ENCODE measurements at places on chromosomes 3 and 15.

GRCh38 chr3:53187430-53187829 lies 26.4 kb downstream of the PRKCD start:
- DNase-seq, result no peak

DNA sequence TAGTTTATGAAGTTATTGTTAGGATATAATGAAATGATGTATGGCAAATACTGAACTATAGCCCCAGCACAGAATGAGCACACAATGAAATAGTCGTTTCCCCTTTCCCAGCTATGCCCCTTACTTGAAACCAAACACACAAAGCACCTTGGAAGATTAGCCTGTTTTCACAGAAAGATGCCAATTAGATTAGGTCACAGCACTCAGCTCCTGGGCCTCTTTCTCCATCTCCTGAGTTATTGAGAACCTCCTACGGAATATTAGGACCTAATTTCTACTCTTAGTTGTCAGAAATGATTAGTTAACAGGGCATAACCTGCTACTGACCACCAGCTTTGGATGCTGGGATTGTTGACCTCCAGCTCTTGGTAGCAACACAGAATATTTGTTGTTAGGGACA lies 269.4 kb upstream of the ROPN1 start:
- DNase-seq, result no peak

- no peak for DNase-seq
Observed at GRCh38 chr3:170007031-170007663, 30.6 kb upstream of the GPR160 start.

GRCh38 chr3:138384531-138384930 lies 36.2 kb downstream of the MRAS start:
- DNase-seq, result no peak

DNA sequence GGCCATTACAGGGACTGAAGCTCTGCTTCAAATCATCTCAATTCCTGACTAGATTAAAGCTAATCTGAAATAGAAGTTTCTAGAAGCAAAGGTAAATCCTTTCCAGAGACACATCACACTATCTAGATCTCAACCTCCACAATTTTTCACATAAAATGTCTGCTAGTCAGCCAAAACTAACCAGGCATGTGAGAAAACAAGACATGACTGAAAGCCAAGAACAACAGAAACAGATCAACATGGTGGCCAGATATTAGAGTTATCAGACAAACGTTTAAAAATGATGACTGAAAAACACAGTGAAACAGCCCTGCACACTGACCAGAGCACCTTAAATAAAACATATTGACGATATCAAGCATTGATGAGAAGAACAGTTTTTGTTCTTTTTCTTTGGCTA lies 59.1 kb downstream of the SUMF1 start:
- no peak for DNase-seq

DNA sequence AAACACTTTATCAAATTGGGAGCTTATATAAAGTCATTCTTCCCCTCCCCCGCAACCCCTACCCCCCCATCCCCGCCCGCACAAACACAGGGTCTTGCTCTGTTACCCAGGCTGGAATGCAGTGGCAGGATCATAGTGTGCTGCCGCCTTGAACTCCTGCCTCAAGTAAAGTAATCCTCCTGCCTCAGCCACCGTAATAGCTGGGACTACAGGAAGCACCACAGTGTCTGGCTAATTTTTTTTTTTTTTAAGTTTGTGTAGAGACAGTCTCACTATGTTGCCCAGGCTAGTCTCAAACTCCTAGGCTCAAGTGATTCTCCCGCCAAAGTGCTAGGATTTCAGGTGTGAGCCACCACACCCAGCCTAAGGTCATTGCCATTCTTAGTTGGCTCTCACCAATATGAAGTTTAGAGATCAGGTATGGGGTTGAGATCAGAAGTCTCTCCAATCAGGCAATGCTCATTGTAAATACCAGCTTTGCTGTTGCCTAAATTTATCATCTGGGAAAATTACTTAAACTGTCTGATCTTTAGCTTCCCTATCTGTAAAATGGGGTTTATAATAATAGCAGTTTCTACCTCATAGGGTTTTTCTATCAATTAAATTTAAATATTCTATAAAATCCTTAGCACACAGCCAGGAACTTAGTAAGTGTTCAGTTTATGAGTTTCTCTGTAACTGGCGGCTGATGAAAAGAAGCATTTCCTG lies 60.3 kb downstream of the TGFBR2 start:
- DNase-seq, result no peak

DNA sequence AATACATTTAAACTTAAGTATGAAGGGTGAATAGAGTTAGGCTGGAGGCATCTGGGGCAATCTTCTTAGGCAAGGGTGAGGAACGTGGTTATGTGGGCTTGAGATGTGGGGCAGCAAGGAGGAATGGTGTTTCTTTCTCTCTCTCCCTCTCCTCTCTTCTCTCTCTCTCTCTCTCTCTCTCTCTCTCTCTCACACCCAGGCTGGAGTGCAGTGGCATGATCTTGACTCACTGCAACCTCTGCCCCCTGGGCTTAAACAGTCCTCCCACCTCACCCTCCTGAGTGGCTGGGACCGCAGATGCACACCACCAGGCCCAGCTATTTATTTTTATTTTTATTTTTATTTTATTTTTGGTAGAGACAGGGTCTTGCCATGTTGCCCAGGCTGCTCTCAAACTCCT lies 4.0 kb upstream of the MGA start:
- DNase-seq, result no peak

DNA sequence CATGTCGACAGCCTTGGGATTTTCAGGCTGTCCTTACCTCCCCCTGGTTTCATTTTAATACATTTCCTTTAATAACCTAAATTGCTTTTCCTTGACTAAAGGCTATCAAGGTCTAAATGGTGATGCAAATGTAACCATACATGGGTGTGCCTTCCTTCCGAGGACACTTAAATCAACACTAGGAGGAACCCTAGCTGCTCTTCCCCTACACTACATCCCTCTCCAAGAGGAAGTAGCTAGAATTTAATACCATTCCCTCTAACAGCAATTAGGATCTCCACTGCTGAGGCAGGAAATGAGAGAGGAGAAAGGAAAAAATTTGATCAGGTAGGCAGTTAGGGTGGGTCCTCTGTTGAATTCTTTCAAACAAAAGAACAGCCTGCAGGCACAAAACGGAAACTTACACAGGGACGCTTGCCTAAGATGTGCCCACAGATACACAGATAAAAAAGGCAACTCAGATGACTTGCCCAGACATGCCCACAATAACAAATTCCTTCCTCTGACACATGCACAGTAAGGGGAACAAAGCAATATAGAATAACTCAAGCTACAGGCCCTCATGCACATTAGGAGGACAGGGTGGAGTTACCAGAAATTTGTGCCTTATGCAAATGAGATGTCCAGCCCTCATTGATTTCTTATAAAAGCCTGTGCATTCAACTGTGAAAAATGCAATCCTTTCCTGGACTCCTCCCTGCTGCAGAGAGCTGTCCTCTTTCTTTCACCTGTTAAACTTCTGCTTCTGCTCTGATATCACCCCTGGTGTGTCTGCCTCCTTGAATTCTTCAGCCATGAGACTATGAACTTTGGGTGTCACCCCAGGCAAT lies 1024.4 kb upstream of the CADM2 start:
- DNase-seq, result no peak

GRCh38 chr15:53197426-53197839 lies 407.3 kb upstream of the ONECUT1 start:
- DNase-seq, result no peak

DNA sequence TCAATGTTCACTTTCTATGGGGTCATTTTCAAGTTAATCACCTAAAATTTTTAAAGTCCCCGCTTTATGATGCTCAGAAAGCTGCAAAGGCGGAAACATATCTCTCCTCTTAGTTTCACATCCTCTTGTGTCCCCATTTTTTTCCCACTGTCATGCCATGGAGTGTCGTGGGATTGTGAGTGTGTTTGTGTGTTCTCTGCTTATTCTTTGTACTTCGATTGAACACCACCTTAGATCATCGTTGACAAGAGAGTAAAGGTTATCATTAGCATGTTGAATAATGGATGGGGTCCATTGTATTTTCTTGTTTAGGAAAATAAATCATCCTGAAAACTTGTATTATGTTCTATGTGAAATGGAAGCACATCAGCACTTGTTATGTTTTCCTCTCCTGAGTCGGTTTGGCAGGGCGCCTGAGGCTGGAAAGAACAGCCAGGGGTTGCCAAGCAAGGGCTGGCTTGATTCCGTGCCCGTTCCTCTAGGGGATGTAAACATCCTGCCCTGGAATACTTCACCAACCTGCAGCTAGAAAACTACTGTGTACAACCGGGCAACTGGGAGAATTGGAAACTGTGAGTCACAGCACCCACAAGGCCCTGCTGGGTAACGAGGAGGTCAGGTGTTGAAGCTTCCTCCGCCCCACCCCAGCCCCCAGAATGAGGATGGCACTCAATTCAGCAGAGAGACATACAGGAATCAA lies 67.2 kb downstream of the EIF4E3 start:
- no peak for DNase-seq

DNA sequence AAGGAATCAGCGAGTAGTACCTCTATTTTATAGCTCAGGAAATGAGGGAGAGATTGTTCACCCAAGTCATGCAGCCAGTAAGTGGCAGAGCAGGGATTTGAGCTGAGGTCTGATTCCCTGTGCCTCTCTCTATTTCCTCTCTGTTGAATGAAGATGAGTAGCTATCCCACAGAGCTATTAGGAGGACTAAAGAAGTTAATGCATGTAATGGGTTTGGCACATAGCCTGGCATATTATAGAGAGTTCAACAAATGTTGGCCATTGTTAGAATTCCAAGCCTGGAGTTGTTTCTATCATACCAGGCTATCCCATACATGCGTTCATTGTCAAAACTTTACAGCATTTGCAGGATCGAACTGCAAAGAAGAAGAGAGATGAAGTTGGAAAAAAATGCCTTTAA lies 21.8 kb upstream of the KLHL6 start:
- DNase-seq, result no peak

GRCh38 chr3:196419386-196419785 lies 12.8 kb downstream of the UBXN7 start:
- no peak for DNase-seq

DNA sequence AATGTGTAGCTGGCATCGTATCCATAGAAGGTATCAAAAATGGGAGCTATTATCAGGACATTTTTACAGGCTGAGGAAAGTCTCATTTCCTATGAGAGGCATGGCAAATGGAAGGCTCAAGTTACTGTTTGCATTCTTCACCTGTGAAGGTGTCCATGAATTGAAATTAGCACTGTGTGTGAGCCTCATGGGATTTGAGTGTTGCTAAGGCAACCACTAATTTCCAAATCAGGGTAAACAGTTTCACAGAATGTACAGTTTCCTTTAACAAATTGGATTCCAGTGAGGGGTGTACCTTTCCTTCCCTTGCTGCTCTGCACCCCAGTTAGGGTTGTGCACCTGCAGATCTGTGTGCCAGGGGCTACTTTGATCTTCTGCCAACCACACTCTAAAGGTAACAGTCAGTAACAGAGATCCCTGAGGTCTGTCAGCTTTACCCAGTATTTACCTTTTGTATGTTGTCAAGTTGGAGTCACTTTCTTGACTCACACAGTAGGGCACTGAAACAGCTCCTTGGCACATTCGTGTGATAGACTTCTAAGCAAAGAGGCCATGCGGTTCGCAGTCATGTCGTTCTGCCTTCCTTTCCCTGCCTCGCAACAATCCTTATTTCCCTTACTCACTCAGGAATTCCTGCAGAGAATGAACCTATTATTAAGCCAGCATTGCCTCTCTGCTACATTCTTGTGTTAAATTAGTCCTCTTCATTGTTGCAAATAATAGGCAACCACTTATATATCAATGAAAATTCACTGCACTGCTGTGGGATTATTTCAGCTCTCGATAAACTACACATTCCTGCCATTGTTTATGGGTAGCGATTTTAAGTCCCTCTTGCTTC lies 129.8 kb upstream of the GBE1 start:
- no peak for DNase-seq

DNA sequence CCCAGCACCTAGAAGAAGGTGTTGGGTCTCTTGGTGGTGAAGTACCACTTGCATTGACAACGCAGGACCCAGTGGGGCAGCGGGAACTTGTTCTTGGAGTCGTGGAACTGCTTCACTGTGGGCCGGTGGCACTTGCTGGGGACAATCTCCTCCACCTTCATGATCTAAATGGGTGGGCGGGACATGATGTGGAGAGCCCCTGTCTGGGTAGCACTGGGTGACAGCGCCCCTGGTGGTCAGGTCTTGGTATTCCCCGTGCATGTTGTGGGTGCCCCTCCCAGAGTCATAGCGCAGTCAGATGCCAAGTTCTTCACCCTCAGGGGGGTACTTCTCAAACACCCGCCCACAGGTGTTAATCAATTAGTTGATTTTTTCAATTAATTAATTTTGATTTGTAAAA lies 60.2 kb downstream of the AGBL1 start:
- DNase-seq, result no peak

DNA sequence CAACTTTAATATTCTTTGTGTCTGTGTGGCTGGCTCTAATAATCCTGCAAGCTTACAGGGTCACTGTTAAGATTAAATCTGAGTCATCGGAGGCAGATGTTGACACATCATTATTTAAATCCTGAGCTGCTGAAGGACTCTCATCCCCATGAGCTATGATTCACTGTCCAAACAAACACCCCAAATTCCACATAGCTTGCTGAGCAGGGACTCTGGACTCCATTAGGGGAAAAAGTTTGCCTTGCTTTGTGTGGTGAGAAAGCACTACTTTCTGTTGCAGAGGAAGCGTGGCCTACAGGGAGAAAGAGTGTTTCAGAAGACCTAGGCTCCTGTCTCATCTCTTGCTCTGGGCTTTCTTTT lies 213.7 kb downstream of the PDCD6IP start:
- DNase-seq, result no peak

- DNase-seq, result no peak
Observed at GRCh38 chr3:196793246-196793645, 53.6 kb downstream of the PAK2 start.

DNA sequence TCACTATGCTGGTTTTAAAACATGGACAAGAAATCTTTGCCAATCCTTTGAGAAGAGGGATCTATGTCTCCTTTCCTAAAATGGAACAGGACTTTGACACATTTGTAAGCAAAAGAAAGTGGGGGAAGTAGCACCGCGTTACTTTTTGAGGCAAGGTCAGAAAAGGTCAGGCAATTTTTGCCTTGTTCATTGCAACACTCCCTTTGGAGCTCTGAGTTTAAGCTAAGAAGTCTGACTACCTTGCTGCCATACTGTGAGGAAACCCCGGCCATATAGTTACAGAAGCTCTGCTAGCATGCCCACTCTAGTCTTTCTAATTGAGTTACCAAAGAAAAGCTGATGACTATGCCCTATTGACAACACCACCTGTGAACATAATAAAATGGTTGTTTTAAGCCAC lies 1.4 kb downstream of the FAM227B start:
- no peak for DNase-seq

- DNase-seq, result no peak
Observed at GRCh38 chr15:60458721-60459120, 20.2 kb downstream of the ICE2 start.

GRCh38 chr3:22284559-22284958 lies 533.5 kb upstream of the ZNF385D start:
- no peak for DNase-seq

GRCh38 chr3:19171794-19172193 lies 23.5 kb downstream of the KCNH8 start:
- DNase-seq, result no peak

DNA sequence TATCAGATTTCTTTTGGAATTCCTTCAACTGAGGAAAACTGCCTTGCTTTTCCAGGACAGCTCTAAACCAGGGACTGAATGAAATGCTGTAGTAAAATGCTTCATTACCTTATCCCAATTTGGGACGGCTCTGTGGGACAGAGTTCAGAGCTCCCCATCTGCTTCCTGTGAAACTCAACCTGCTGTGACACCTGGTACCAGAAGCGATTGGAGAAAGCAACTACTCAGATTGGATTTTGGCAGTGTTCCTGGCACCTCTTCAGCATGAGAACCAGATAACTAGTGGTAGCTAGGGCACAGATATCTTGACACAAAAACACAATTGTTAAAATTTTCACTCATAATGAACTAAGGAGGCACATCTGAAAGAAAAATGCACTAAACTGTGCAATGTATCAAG lies 539.1 kb downstream of the SI start:
- no peak for DNase-seq

Data from stimulated activated CD8-positive, alpha-beta memory T cell treated with anti-CD3 and anti-CD28 coated beads, Interleukin-4, amount 100 ng/mL, for 1 hour (primary cell).